ENCODE measurements at places on chromosomes 1 and 21. TPM values are rescaled to one million over a fixed set of nuclear protein-coding genes. Genes with fewer than 3 reads are reported as not detected.

GRCh38 chr1:65321879-65322278 is 12.5 kb downstream of the DNAJC6 start:
- no peak for DNase-seq

The KLF18 gene
- not detected for total RNA-seq

GRCh38 chr1:202892501-202892900 is 3.6 kb upstream of the RABIF start:
- no peak for DNase-seq

DNA sequence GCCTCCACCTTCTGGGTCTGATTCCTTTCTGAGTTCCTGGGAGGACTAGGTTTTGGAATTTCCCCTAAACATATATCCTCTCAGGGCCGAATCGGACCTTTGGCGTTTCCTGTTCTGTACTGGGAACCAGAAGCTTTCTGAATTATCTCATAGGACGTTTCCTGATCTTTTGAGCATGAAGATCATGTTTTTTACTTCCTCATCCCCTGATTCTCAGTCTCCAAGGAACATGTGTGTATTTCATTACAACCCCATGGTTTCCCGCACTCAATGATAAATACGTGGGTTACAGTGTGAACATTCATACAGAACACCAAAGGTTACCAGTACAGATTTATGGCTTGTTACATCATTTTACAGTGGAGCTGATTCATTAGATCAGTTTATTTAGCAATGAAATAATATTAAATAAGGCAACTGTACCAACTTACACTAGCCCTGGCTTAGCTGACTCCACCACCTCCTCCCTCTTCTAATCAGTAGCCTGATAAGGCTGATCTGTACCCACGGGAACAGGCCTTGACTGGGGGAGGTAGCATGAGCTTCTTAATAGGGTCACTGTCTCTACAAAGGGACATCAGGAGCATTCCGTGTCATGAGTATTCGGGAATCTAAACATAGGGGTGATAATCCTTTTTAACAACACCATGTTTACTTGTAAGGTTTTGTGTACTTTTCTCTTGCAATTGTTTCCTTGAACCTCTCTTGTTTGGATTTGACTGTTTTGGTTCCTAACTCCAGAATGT is 57.8 kb upstream of the ERRFI1 start:
- no peak for DNase-seq

Measured in osteocyte (in vitro differentiated cells).